ENCODE measurements at places on chromosomes 4 and X.

GRCh38 chrX:71579136-71579989, 1.1 kb downstream of the GCNA start:
- DNase-seq = no peak

- no peak for DNase-seq
Measured at GRCh38 chrX:1911401-1912128, 296.7 kb downstream of the ASMT start.

DNA sequence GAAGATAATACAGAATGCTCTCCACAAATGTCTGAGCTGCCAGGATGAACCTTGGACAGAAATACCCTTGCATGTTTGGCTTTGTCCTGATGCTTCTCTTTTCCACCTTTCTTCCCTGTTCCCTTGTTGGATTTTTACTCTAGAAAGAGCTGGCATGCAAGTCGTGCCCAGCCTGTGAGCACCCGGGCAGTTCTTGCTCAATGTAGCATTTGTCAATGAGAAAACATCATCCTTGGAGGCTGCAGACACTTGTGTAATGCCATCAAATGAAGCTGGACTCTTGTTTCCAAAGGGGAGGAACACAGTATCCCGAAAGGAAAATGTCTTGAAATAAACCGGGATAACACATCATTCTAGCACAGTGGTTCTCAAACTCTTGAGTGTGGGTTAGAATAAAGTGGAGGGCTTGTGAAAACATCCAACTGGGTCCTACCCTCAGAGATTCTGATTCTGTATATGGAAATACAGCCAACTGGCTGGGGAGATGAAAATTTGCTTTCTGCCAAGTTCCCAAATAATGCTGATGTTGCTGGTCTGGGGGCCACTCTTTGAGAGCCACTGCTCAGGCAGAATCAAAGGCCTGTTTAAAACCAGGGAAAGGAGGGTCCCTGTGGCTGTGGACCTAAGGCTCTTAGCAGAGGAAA, 237.2 kb downstream of the SPATA18 start:
- DNase-seq = no peak

- no peak for DNase-seq
Measured at GRCh38 chr4:48275686-48276085, 6.0 kb upstream of the TEC start.

- no peak for DNase-seq
Measured at GRCh38 chrX:38112566-38112965, 106.2 kb downstream of the SYTL5 start.

DNA sequence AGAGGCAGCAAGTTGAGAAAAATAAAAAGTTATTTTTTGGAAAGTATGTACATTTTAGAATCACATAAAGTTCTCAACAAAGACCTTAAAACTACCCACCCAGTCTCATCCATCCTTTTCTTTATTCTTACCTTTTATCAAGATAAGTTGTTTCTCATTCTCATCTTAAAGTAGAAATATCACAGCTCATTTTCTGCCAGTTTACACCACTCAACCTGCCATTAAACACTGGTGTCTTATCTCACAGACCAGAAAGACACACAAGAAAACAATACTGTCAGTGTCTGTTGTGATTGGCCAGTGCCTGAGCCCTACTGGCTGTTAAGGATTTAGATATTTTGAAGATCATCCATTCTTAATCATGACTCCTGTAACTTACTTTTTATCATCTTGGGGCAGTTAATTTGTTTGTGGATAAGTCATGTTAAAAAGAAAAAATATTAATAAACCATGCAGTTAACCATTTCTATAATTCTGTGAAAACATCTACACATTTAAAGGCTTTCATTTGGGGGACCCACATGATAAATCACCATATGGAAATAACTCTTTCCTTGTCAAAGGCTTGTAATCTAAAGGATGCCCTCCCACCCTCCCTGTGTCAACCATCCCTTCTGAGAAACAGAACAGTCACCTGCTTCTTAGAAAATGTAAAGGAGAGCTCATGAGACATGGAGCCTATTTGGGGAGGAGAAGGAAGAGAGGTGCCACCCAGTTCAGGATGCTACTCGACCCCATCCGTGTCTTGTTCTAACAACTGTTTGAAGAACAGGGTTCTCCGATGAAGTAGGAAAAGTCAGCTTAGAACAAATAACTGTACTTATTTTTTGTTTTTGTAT, 897.2 kb upstream of the INTU start:
- no peak for DNase-seq

GRCh38 chr4:159232465-159233106, 129.7 kb downstream of the RAPGEF2 start:
- no peak for DNase-seq

DNA sequence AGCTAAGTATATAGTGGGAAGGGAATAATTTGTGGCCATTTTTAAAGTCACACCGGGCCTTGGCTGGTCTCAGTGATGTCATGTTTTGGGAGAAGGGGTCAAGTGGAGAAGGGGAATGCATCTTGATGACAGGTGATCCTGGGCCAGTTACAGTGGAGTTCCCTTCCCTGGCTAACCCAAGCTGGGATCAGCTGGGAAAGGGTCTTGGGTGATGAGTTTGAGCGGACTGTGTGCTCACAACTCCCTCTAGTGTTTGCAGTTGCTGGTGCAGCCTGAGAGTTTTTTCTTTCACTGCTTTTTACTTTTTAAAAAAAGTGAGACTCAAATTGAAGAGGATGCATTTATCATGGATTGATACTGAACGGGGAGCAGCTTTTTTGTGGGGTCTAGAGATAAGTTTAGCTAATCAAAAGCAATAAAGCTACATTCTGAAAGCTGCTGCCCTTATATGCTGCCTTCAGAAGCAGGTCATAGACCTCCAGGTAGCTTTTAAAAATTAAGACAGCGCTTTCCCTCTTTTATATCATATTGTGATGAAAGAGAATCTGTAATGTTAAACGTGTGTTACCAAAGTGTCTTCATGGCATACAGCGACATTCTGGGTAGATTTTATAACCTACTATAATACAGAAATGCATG, 164.7 kb downstream of the DCLK2 start:
- no peak for DNase-seq

- no peak for DNase-seq
Measured at GRCh38 chr4:142551517-142552305, 294.4 kb downstream of the INPP4B start.

Measured in iPS DF 6.9 (cell line).